Activated T-helper 17 cell treated with anti-CD3 and anti-CD28 coated beads, Interleukin-2, amount 50 U/mL, for 72 hours (primary cell): ENCODE measurements at places on chromosomes 2 and 18. TPM values are rescaled to one million over a fixed set of nuclear protein-coding genes. Genes with fewer than 3 reads are reported as not detected.

VPS4B gene
- 72.3 TPM for total RNA-seq

- no peak overlapping the region for H3K27ac ChIP-seq
- no peak overlapping the region for H3K4me3 ChIP-seq
- no peaks in the 10 kb centered on the region for H3K27me3 ChIP-seq
- ATAC-seq = no peak
- no peaks in the 10 kb centered on the region for H3K4me1 ChIP-seq
Observed at GRCh38 chr2:212794471-212794870, 255.9 kb upstream of the ERBB4 start.

ALKAL2 gene
- total RNA-seq = not detected

DNA sequence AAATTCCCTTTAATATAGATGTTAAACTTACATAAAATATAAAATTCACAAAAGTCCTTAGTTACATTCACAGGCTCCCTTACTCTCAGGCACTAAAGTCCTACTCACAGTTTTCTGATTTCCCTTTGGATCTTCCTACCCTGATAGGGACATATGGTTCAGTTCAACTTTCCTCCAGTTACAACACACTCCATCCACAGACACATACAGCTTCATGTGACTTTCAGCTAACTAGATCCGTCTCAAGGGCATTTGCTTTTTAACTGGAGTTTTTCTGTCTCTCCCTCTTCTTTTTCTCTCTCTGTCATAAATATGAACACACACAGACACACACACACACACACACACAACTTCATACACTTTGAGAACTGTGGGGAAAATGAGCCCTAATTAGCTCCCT lies 419.2 kb downstream of the LRP1B start:
- H3K36me3 ChIP-seq = no peaks in the 10 kb centered on the region
- H3K4me3 ChIP-seq = no peak overlapping the region
- H3K4me1 ChIP-seq = no peaks in the 10 kb centered on the region

LRP2 gene
- 4.4 TPM for total RNA-seq

- ATAC-seq = no peak
- H3K4me1 ChIP-seq = peaks cover 6% of the 10 kb centered on the region
- no peak overlapping the region for H3K27ac ChIP-seq
- H3K4me3 ChIP-seq = peak overlapping the region; percentile 53
Observed at GRCh38 chr2:218982586-218983262, 2.3 kb downstream of the FEV start.

LAMA1 gene
- total RNA-seq = not detected

GRCh38 chr18:12474876-12475275 lies 67.1 kb downstream of the PRELID3A start:
- no peaks in the 10 kb centered on the region for H3K27me3 ChIP-seq
- ATAC-seq = no peak
- no peak overlapping the region for H3K27ac ChIP-seq
- H3K4me3 ChIP-seq = no peak overlapping the region

DNA sequence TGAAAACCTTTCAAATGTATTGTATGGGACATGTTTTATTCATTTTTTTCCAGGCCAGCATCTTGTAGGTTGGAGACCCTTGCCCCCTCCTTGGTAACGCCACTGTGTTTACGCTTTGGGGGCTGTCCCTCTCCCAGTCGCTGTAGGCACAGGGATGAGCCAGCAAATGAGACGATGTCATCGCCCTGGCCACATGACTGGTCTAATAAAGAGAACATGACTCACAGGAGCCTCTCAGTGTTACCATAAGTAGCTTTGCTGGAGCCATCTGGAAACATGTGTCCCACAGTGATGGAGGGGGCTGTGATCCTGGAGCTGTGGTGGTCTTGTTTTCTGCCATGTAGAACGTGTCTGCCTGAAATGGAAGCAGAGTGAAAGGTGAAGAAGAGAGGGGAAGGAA lies 78.9 kb downstream of the CD8B2 start:
- ATAC-seq = peak; percentile 96
- peaks cover 42% of the 10 kb centered on the region for H3K27me3 ChIP-seq
- peak overlapping the region; percentile 40 for H3K4me3 ChIP-seq
- peak overlapping the region; percentile 74 for H3K27ac ChIP-seq
- H3K4me1 ChIP-seq = peaks cover 5% of the 10 kb centered on the region

DNA sequence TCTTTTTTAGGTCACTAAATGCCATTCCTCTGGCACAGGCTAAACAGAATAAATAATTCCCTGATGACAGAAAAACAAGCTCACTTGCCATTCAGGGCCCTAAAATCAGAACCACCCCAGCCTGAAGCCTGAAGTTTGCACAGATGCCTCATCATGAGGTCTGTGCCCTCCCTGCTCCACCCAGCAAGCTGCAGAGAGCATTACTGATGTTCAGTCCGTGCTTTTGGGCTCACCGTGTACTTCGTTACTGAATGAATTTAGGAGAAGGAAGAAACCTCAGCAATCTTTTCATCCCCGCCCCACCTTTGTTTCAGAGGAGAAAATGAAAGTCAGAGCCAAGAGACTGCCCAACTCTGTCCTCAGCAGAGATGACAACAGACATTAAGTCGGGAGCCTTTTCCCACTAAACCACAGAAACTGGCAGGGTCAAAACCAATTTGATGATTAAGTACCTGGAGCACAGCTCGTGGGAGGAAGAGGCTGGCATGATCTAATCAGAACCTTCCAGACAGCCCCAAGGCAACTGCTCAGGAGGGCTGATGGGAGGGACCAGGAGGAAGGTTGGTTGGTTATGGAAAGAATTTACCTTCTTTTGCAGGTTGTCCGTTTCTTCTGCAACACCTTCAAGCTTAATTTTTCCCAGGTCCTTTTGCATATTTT lies 122.7 kb downstream of the LAMA1 start:
- no peak overlapping the region for H3K4me3 ChIP-seq
- ATAC-seq = no peak
- H3K36me3 ChIP-seq = no peaks in the 10 kb centered on the region
- no peak overlapping the region for H3K27ac ChIP-seq

GRCh38 chr2:31764169-31764568 lies 183.4 kb upstream of the SRD5A2 start:
- H3K4me3 ChIP-seq = no peak overlapping the region
- H3K4me1 ChIP-seq = no peaks in the 10 kb centered on the region
- H3K36me3 ChIP-seq = no peaks in the 10 kb centered on the region
- no peak for ATAC-seq
- peaks cover 8% of the 10 kb centered on the region for H3K27me3 ChIP-seq

DNA sequence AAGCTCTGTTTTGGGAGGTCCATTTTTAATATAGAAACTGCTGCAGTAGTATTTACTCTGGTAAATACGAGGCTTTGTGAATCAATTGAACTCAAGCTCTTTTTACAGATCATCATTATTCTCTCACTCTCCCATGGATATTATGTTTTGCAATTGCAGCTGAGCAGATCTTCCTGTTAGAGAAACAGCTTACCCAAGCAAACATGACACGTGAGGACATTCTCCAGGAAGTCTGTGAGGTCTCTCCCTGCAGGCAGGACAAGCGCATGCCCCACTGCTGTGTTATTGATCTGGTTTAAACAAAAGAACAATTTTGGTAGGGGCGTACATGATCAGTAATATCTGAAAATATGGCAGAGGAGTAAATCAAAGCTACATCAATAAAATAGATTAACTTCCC lies 72.1 kb downstream of the COL6A3 start:
- H3K4me1 ChIP-seq = no peaks in the 10 kb centered on the region
- no peaks in the 10 kb centered on the region for H3K27me3 ChIP-seq
- H3K4me3 ChIP-seq = no peak overlapping the region
- peaks cover 4% of the 10 kb centered on the region for H3K36me3 ChIP-seq

DNA sequence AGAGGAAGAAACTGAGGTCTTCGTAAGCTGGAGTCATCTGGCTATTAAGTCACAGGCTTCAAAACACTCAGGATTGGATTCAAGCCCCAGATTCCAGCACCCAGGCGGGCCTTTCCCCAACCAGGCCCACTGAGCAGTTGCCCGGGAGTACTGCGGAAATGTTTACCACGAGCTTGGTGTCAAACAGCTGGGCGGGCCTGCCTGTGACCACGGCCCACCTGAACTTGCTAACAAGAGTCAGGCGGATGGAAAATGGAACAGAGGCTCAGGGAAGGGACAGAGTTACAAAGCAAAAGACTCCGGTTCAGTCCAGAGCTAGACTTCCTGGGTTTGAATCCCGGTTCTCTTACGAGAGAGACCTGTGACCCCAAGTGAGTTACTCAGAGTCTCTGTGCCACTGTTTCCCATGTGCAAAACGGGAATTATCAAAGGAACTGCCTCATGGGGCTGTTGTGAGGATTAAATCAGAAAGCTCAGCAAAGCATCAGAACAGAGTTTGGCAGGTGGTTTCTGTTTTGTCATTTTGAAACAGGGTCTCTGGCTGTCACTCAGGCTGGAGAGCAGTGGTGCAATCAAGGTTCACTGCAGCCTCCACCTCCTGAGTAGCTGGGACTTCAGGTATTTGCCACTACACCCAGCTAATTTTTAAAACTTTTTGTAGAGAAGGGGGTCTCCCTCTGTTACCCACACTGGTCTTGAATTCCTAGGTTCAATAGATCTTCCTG lies 49.0 kb upstream of the TFCP2L1 start:
- ATAC-seq = peak; percentile 42
- H3K4me3 ChIP-seq = no peak overlapping the region
- H3K27me3 ChIP-seq = peaks cover 5% of the 10 kb centered on the region
- H3K36me3 ChIP-seq = peaks cover 17% of the 10 kb centered on the region
- H3K27ac ChIP-seq = no peak overlapping the region
- H3K4me1 ChIP-seq = no peaks in the 10 kb centered on the region

AKAIN1 gene
- total RNA-seq = not detected

NAT8 gene
- not detected for total RNA-seq

GRCh38 chr2:30282081-30282480 lies 50.7 kb downstream of the LBH start:
- peaks cover 19% of the 10 kb centered on the region for H3K4me1 ChIP-seq
- no peak overlapping the region for H3K4me3 ChIP-seq
- H3K27ac ChIP-seq = no peak overlapping the region

GRCh38 chr2:10779776-10780490 lies 32.7 kb downstream of the PDIA6 start:
- H3K4me1 ChIP-seq = no peaks in the 10 kb centered on the region
- no peak overlapping the region for H3K27ac ChIP-seq
- H3K27me3 ChIP-seq = no peaks in the 10 kb centered on the region
- no peak for ATAC-seq
- H3K4me3 ChIP-seq = no peak overlapping the region
